ENCODE measurements at places on chromosomes 3 and 15.

DNA sequence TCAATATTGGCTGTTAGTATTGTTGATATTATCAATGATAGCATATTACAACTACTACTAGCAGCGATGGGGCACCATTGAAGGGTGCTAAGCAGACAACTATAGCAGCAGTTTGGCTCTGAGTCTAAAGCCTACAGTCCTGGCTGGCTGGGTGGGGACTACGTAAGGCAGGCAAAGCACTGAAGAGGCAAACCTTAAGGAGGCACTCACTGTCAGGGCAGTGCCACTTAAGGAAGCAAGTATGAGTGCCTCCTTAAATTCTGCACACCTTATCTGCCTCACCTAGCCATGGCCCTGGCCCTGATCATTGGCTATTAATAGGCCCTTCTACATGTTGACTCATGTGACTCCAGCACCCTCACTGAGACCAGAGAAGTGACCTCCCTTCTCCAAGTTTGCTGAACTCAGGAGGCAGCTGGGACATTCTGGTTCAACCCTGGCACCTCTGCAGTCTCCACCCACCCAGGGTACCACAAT lies 20.6 kb downstream of the CDCP1 start:
- DNase-seq = no peak

DNA sequence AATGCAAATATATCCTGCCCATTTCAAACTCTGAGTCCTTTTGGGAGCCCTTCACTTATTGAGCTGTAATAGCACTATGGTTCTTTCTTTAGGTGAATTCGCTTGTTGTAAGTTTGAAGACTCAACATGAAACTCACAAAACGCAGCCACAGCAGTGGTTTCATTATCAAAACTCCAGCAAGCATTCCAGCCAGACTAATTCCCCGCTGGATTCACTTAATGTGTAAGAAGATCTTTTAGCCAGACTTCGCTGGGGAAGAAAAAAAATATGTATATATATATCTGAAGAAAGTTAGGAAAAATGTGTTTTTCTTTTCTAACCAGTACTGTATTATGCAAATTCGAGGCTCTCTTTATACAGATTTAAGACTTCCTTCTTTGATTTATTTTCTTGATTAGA lies 241.1 kb downstream of the WNT5A start:
- no peak for DNase-seq

- DNase-seq = no peak
Observed at GRCh38 chr3:138809500-138810256, 25.1 kb downstream of the PIK3CB start.

DNA sequence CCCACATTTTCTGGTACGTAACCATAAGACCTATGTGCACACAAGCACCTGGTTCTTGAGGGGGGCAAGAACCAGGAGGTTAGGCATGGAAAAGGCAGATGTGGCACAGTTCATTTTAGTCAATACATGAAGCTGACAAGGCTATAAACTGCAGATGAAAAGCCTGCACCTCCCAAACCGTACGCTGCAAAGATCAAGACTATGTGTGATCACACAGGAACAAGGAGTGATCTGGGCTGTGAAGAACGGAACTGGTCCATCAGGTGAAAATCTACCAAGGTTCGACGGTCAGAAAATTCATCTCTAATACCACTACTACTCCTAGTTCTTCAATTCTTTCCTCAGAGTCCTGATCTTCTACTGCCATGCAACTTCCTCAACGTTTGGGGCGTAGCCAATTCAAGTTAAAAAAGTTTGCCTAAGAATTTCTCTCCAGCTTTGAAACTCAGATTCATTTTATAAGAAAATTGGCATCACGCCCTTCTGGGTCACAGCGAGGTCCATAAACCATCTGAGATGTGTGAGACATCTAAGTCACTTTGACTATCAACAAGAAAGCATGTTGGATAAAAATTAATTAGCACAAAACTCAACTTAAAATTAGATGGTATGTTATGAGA lies 41.9 kb downstream of the PLD1 start:
- DNase-seq = no peak

DNA sequence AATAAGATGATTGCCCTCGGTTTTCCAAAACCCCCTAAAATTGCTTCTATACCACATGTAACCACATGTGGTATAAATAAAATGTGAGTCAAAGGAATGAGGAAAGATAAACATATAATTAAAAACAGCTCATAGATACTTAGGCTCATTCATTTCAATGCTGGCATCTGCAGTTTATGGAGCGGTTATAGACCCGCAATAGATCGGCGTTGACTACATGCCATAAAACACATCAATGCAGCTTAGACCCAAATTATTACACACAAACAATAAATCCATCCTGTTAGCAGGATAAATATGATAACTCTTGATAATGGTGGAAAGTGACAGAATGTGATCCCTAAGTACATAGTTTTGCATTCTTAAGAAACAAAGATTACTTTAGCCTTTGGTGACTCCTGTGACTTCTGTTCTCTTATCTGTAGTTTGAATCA lies 143.7 kb downstream of the NR2F2 start:
- DNase-seq = no peak

- DNase-seq = no peak
Observed at GRCh38 chr3:69665026-69665737, 74.1 kb upstream of the MITF start.

GRCh38 chr3:127082066-127082465 lies 99.2 kb downstream of the PLXNA1 start:
- no peak for DNase-seq

- no peak for DNase-seq
Observed at GRCh38 chr3:179969525-179969924, 67.2 kb downstream of the PEX5L start.

- DNase-seq = no peak
Observed at GRCh38 chr15:68205954-68206539, 915 bp upstream of the CALML4 start.

DNA sequence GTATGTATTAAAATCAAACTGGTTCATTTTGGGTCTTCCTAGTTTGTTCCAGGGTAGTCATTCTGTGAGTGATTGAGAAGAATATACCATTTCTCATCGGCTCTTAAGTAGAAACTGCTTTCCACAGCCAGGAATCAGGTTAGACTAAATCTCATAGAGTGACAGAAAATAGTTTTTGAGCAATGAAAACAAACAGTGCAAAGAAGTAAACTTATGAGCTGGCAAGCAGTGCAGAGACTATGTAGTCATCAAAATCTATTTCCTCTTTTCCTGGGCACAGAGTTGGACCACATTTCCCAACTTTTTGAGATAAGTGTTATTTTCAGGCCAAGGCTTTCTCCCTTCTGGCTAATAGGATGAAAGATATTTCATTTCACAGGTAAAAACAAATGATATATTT lies 66.5 kb downstream of the UBE3A start:
- no peak for DNase-seq

DNA sequence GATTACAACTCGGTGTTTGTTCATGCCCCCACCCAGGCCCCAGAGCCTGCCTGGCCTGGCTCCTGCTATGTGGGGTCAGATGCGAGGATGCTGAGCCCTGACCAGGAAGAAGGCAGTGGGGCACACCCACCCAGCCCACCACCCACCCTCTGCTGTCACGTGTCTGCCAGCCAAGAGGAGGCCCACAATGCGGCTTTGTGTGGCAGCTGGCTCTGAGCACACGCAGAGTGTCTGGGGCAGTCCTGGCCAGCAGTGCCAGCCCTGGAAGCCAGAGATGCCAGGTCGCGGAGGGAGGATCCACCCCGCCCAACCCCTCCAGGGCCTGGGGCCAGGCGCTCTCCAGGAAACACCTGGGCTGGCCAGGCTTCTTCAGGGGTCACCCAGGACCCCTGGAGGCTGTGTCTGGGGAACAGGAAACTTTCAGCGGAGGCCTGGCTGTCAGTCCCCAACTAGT lies 26.4 kb upstream of the KLF13 start:
- DNase-seq = peak; percentile 51

GRCh38 chr3:185715091-185715490 lies 109.8 kb downstream of the IGF2BP2 start:
- DNase-seq = no peak

DNA sequence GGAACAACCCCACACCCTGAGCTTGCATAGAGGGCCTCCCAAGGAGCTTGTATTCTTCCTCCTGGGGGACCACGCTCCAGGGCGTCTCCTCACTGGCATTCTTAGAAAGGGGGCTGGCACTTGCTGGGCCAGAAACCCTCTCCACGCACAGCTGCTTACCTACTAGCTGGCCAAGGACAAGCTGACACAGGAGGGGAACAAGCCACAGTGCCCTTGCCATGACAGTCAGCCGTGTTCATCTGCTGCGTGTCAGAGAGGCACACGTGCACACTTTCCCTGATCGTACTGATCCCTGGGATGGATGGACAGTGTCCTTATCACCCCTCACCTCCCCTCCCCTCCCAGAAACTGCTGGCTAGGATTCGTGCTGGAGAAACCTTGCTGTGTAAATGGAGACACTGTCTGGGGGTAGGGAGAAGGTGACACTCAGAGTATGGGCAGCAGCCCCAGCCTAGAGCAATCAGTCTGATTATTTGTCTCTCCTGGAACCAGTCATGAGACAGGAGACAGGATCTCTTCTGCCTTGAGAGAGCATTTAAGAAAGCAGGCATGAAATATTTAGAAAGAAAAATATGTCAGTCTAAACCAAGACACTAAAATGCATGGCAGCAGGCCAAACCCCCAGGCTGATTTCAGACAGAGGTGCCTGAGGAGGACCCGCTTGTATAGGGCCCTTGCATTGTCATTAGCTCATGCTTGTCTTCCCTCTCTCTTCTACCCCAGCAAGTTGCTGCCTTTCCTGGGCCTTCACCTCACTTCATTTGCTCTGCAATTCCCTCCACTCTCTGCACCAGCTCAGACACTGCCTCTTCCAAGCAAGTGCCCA lies 311.8 kb upstream of the TRIM42 start:
- no peak for DNase-seq

- DNase-seq = no peak
Observed at GRCh38 chr15:73839699-73840377, 33.5 kb upstream of the TBC1D21 start.

GRCh38 chr3:56408761-56409196 lies 59.5 kb downstream of the ERC2 start:
- DNase-seq = peak; percentile 57

- no peak for DNase-seq
Observed at GRCh38 chr3:69491975-69492374, 106.1 kb upstream of the FRMD4B start.

- DNase-seq = no peak
Observed at GRCh38 chr15:31314380-31314779, 12.3 kb upstream of the KLF13 start.

DNA sequence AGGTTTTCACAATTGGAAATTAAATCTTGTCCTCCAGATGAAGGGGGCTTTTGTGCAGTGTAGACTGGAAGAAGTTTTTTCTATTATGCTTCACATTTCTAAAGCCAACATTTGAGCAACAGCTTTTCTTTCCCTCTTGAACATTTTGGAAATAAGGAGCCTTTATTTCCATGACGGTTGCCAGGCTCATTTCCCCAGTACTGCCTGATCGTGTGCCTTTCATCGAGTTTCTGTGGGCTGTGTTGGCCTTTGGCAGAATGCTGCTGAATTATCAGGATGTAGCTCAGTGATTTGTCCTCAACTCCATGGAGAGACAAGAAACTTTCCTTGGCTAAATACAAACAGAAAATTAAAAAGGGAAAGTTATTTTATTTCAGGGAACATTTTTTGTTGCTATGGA lies 314.8 kb upstream of the LRRC3B start:
- no peak for DNase-seq

DNA sequence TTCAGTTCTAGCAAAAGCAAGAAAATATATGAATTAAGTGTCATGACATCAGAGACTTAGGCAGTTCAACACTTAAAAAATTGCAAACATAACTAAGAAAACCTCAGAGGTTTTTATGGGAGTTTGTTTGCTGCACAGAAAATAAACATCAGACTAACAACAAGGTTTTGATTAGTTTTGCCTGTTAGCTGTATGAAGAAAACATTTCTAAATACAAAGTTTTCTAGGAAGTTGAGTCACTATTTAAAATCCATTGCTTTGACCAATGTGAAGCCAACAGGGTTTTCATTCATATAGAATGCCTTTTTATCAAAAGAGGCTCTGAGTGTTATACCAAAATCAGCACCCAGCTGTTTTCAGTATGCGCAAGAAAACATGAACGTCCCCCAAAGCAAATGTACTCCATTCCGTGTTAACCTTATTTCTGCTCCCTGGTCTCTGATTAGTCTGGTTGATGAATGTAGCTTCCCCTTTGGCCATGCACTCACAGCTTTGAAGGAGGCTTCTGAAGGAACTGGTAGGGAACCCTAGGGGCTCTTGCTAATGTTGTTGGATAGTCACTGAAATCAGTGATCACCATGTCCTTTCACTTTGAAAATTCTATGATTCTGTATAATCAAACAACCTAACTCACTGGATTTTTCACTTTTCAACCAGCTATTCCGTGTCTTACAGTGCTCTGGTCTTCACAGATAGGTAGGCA lies 89.6 kb upstream of the TSEN2 start:
- DNase-seq = no peak

- DNase-seq = no peak
Observed at GRCh38 chr3:100045696-100046095, 68.6 kb downstream of the FILIP1L start.

GRCh38 chr3:141928631-141929270 lies 52.3 kb downstream of the ATP1B3 start:
- DNase-seq = no peak
